Osteoblast (primary cell): ENCODE measurements at places on chromosomes 2 and 18. TPM values are rescaled to one million over a fixed set of nuclear protein-coding genes. Genes with fewer than 3 reads are reported as not detected.

RNF138 gene
- 21.4 and 22.1 TPM in 2 replicates for total RNA-seq

ASIC4 gene
- under 0.01 TPM in 1 of 2 replicates, not detected in the other for total RNA-seq

CFAP210 gene
- under 0.01 and 0.36 TPM in 2 replicates for total RNA-seq

- no peak for DNase-seq
These were observed 123.1 kb downstream of the RAB3GAP1 start for GRCh38 chr2:135175177-135175576.

- DNase-seq, result no peak
These were observed 2.7 kb downstream of the LNPK start for GRCh38 chr2:175999283-175999819.

DNA sequence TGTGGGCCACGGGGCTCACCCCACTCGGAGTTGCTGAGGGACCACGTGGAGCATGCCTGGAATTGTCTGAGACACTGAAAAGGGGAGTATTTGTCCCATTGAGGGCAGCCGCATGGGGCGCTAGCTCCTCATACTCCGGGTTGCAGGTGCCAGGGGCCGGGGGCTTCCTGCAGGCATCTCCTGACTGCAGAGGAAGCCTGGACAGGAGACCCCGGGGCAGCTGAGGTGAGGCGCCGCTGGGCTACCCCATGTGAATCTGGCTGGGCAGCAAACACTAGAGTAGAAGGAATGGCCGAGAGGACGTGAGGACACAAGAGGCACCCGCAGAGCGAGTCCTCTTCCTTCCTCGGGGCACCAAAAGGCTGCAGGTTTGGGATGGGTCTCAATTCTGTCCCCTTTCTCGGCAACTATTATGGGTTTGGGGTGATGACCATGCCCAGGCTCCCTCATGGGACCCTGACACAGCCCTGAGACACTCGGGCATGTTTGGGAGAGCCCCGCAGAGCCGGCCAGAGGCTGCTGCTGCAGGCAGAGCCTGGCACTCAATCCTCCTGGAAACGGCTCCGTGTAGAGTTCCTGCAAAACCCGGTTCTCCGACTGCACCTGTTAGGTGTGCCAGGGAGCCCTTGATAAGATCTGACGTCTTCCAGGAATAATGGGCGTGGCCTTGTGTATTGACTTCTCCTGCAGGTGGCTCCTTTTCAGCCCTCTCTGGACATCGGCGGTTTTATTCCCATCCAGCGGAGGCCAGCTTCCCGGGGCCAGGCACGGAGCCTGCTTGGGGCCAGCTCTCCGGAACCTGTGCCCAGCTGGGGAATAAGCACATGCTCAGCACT lies 77.0 kb downstream of the CTIF start:
- no peak for DNase-seq

GRCh38 chr18:76658627-76659026 lies 163.6 kb upstream of the ZNF516 start:
- DNase-seq, result no peak

GRCh38 chr2:234189786-234190300 lies 139.3 kb downstream of the SPP2 start:
- no peak for DNase-seq

DNA sequence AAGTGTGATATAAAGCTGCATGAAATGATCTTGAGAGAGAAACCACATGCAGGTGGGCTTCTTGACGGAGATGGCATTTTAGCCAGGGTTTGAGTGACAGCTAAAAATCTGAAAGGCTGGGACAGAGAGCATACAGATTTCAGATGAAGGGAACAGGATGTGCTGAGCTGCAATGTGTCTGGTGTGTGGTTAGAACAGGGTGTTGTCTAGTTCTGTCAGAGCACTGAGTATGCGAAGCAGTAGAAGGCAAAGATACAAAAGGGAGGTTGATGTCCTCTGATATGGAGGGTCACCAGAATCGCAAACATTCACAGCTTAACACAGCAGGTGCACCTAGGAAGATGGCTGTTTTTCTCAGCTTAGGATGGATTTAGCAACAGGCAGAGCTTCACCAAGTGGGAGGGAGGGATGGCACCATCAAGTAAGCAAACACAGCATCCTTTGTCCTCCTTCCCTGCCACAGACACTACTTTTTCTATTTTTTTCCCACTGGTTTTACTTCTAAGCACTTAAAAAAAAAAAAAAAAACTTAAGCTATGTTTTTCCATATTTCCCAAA lies 182.5 kb downstream of the TMX3 start:
- no peak for DNase-seq
